Activated CD4-positive, alpha-beta memory T cell treated with anti-CD3 and anti-CD28 coated beads, Interleukin-2, amount 10 ng/mL, durations not matched to agents 7 days and 5 days (primary cell): ENCODE measurements at places on chromosomes 4 and X. TPM values are rescaled to one million over a fixed set of nuclear protein-coding genes. Genes with fewer than 3 reads are reported as not detected.

Gene SPACA5
- total RNA-seq: not detected

Gene TRPC5OS
- total RNA-seq: not detected

Gene ATP2B3
- not detected for total RNA-seq

Gene GABRB1
- not detected for total RNA-seq

Gene AGTR2
- not detected for total RNA-seq

Gene CDS1
- 0.53 TPM for total RNA-seq

Gene VSIG4
- not detected for total RNA-seq

Gene RBM47
- total RNA-seq: 2.2 TPM

Gene P2RY10
- 86.8 TPM for total RNA-seq

Gene DNAAF6
- total RNA-seq: not detected

Gene RHOXF2
- not detected for total RNA-seq

- peak overlapping the region; percentile 77 for H3K27ac ChIP-seq
- peaks cover 73% of the 10 kb centered on the region for H3K36me3 ChIP-seq
- H3K27me3 ChIP-seq: no peaks in the 10 kb centered on the region
- DNase-seq: no peak
- peaks cover 74% of the 10 kb centered on the region for H3K4me1 ChIP-seq
These were observed 46.7 kb downstream of the TMEM156 start for GRCh38 chr4:38985410-38986100.

DNA sequence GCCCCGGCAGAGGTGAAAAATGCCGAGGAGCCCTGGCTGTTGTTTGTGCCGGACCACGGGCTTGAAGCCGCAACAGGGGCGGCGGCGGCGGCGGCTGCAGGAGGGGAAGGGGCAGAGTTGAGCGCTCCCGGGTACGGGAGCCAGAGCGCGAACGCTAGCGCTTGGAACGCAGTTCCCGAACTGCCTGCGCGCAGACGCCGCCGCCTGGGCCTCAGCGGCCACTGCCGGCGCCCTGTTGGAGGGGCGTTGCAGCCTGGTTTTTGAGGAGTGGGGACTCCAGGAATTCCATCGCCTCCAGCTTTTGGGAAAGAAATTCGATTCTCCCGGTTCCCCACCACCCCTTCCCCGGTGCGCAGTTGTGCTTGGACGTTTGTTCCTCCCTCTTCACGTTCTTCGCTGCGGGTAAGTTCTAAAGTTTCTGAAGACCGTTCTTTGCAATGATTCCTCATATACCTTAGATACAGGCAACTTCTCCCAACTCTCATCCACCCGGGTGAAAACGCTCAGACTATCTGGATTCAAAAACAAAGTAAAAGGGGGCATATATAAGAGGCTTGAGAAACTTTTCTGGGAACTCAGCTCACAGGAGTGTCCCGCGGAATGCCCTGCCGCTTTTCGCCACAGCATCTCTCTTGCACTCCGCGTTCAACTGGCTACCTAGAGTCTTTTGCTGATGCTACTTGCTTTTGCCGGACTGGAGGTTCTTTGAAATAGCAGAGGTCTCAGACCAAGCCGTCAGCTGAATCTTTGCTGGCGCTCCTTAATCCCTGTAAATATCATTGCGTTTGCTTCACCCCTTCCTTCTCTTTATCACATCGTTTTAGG is 1.0 kb downstream of the FAT4 start:
- peak overlapping the region; percentile 75 for H3K4me3 ChIP-seq
- H3K27ac ChIP-seq: no peak overlapping the region
- H3K4me1 ChIP-seq: peaks cover 35% of the 10 kb centered on the region

DNA sequence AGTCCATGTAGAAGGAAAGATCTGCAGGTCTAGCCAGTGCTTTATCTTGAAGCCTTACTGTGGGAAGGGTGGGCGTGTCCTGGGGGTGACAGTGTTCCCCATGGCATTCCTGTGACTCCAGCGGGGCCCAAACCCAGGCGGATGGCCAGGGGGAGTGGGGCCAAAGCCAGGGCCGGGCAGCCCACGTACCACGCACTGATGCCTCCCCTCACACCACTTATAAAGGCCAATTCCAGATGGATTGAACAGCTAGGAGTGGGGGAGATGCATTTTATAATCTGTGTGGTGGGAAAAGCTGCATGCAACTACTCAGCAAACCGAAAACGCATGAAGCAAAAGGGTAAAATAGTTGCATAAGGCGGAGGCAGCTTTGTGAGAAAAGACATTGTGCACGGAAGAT is 36.4 kb downstream of the NELFA start:
- H3K27me3 ChIP-seq: no peaks in the 10 kb centered on the region
- H3K4me3 ChIP-seq: no peak overlapping the region
- H3K27ac ChIP-seq: no peak overlapping the region
- H3K36me3 ChIP-seq: peaks cover 89% of the 10 kb centered on the region

- DNase-seq: no peak
- H3K36me3 ChIP-seq: no peaks in the 10 kb centered on the region
- no peaks in the 10 kb centered on the region for H3K27me3 ChIP-seq
- H3K4me3 ChIP-seq: no peak overlapping the region
- no peak overlapping the region for H3K27ac ChIP-seq
- H3K4me1 ChIP-seq: no peaks in the 10 kb centered on the region
These were observed 140.6 kb upstream of the GPC4 start for GRCh38 chrX:133555782-133556458.

- no peak overlapping the region for H3K4me3 ChIP-seq
- peaks cover 21% of the 10 kb centered on the region for H3K4me1 ChIP-seq
- no peak overlapping the region for H3K27ac ChIP-seq
- no peaks in the 10 kb centered on the region for H3K36me3 ChIP-seq
- DNase-seq: no peak
These were observed 51.2 kb upstream of the KLF3 start for GRCh38 chr4:38612646-38613414.

- H3K4me3 ChIP-seq: peak overlapping the region; percentile 85
- H3K27me3 ChIP-seq: no peaks in the 10 kb centered on the region
- H3K27ac ChIP-seq: peak overlapping the region; percentile 98
- DNase-seq: no peak
- H3K4me1 ChIP-seq: peaks cover 72% of the 10 kb centered on the region
These were observed 792 bp downstream of the PPID start for GRCh38 chr4:158722291-158722916.

- peaks cover 29% of the 10 kb centered on the region for H3K4me1 ChIP-seq
- peak; percentile 28 for DNase-seq
These were observed 179.5 kb upstream of the TBL1X start for GRCh38 chrX:9285342-9285771.

GRCh38 chr4:72568959-72569718 is at the start of gene ADAMTS3:
Gene ADAMTS3 (minus strand): TSS chr4:72569221. CDS start chr4:72568762, 459 bp downstream.
- peaks cover 41% of the 10 kb centered on the region for H3K27me3 ChIP-seq
- no peak within 1 kb of the TSS for H3K27ac ChIP-seq
- H3K4me3 ChIP-seq: no peak within 1 kb of the TSS
- no peak for DNase-seq

- H3K27me3 ChIP-seq: no peaks in the 10 kb centered on the region
- H3K36me3 ChIP-seq: peaks cover 31% of the 10 kb centered on the region
- H3K4me3 ChIP-seq: no peak overlapping the region
- no peak overlapping the region for H3K27ac ChIP-seq
These were observed 23.9 kb downstream of the MANBA start for GRCh38 chr4:102736636-102737549.

- H3K27me3 ChIP-seq: no peaks in the 10 kb centered on the region
- no peak for DNase-seq
- H3K4me3 ChIP-seq: no peak overlapping the region
- H3K27ac ChIP-seq: no peak overlapping the region
- H3K4me1 ChIP-seq: no peaks in the 10 kb centered on the region
- no peaks in the 10 kb centered on the region for H3K36me3 ChIP-seq
These were observed 138.6 kb upstream of the SMARCAD1 start for GRCh38 chr4:94068753-94069719.

DNA sequence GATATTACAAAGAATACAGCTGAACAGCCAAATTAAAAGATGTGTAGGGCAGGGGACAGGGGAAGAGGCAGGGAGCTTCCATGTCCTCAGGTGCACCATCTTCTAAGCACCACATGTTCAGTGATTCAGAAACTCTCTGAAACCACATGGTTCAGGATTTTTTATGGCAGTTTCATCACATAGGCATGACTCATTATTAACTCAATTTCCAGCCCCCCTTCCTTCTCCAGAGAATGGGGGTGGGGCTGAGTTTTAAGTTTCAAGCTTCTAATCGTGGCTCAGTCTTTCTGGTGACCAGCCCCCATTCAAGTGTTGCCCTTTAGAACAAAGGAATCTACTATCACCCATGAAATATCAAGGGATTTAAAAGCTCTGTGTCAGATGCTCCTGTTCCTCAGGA is 317.8 kb upstream of the GALNT7 start:
- no peaks in the 10 kb centered on the region for H3K36me3 ChIP-seq
- H3K27ac ChIP-seq: no peak overlapping the region
- no peak for DNase-seq
- no peaks in the 10 kb centered on the region for H3K27me3 ChIP-seq
- H3K4me3 ChIP-seq: no peak overlapping the region

- DNase-seq: no peak
- no peak overlapping the region for H3K27ac ChIP-seq
- H3K4me3 ChIP-seq: no peak overlapping the region
- H3K4me1 ChIP-seq: peaks cover 1% of the 10 kb centered on the region
- no peaks in the 10 kb centered on the region for H3K27me3 ChIP-seq
These were observed 24.7 kb downstream of the SEC24D start for GRCh38 chr4:118810991-118811764.

DNA sequence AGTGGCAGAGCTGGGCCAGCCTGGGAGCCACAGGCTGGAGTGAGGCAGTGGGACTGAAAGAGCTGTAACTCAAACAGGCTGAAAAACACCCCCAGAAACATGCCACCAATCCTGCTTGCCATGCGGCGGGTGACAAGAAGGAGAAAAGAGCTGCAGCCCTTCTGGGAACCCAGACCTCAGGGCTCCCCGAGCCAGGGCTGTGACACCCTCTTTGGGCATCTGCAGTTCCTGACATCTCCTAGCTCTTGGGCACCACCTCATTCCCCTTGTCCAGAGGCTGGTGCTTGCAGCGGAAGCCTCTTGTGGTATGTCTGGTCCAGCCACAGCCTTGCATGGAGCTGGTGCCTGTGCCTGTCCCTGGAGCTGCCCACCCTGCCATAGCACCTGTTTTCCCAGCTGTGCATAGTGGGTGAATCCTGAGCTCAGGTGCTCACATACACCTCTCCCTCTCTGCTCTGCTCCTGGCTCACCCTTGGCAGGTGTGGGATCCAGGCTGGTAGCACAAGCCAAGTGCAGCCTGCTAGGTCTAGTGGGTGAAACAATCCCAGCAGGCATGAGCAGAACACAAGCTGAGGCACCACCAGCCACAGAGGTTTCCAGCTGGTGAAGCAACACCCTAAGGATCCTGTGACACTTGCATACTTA is 149.0 kb downstream of the CXXC4 start:
- H3K27ac ChIP-seq: no peak overlapping the region
- DNase-seq: no peak
- H3K4me1 ChIP-seq: no peaks in the 10 kb centered on the region
- no peaks in the 10 kb centered on the region for H3K36me3 ChIP-seq
- no peak overlapping the region for H3K4me3 ChIP-seq

- H3K4me1 ChIP-seq: no peaks in the 10 kb centered on the region
- no peak overlapping the region for H3K4me3 ChIP-seq
- H3K36me3 ChIP-seq: no peaks in the 10 kb centered on the region
- H3K27me3 ChIP-seq: peaks cover 2% of the 10 kb centered on the region
- no peak overlapping the region for H3K27ac ChIP-seq
These were observed 26.0 kb downstream of the LRIT3 start for GRCh38 chr4:109873791-109874514.

GRCh38 chr4:172410363-172410762 is 597.2 kb downstream of the GALNTL6 start:
- no peak for DNase-seq
- H3K36me3 ChIP-seq: no peaks in the 10 kb centered on the region
- no peak overlapping the region for H3K4me3 ChIP-seq
- no peaks in the 10 kb centered on the region for H3K4me1 ChIP-seq
- no peaks in the 10 kb centered on the region for H3K27me3 ChIP-seq

DNA sequence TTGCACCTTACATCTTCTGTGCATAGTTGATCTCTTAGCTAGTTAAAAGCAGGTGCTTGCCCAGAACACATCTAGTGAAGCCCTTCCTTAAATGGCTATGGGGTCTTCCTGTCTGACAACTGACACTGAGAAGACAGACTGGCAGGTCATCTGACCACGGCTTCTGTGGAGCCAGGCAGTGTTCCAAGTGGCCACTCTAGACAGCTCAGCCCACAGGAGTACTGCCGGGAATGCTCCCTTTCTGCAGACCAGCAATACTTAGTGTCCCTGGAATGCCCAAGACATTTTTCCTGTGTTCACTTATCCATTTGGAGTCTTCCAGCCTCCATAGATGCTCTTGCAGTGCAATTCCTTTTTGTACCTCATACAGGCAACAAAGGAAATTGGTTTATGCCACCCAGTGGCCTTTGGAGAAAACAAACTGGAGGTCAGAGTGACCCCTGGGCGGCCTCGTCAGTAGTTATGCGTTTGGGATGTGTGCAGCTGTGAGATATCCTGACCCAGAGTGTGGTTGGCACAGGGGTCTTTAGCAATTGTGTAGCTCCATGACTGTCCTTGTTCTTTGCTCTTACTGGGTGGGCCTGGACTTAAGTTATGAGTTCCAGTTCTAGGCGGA is 335.5 kb downstream of the ARHGAP10 start:
- no peak for DNase-seq
- no peaks in the 10 kb centered on the region for H3K4me1 ChIP-seq
- peaks cover 26% of the 10 kb centered on the region for H3K36me3 ChIP-seq
- no peak overlapping the region for H3K27ac ChIP-seq

GRCh38 chrX:149205937-149206336 is 299.2 kb downstream of the IDS start:
- H3K4me3 ChIP-seq: no peak overlapping the region
- no peak overlapping the region for H3K27ac ChIP-seq
- no peak for DNase-seq
- H3K27me3 ChIP-seq: no peaks in the 10 kb centered on the region
- no peaks in the 10 kb centered on the region for H3K36me3 ChIP-seq

DNA sequence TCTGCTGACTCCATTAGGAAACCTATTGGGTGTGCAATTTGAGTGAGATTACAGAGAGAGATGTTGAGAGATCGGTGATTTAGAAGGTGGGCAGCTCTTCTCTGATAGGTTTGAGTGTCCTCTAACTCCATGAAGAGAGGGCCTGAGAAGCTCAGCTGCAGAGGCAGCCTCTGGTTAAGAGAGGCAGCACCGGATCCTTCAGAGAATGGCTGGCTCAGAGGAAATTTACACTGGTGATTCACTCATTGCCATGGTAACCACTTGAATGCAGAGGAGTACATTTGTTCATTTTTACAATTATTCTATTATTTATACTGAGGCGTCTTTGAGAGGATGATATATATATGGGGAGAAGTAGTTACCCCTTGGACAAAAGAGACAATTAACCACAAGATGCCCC is 171.7 kb downstream of the PDGFRA start:
- H3K4me3 ChIP-seq: no peak overlapping the region
- H3K27me3 ChIP-seq: no peaks in the 10 kb centered on the region
- no peaks in the 10 kb centered on the region for H3K36me3 ChIP-seq
- no peak for DNase-seq

DNA sequence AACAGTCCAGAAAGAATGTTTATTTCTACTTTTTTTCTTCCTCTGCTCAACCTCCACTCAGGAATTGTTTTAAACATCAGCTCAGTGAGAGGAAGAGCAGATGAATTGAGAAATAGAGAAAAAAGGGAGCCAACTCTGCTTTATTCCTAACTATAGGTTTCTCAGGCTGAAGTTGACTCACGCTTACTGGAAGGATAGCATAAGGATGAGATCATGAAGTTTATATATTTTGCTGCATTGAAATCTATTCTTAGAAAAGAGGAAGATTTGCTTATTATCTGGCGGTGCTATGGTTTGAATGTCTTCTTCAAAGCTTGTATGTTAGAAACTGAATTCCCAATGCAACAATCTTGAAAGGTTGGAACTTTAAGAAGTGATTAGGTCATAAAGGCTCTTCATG is 1673.4 kb upstream of the PCDH7 start:
- no peak overlapping the region for H3K27ac ChIP-seq
- no peak overlapping the region for H3K4me3 ChIP-seq
- no peaks in the 10 kb centered on the region for H3K4me1 ChIP-seq
- H3K27me3 ChIP-seq: no peaks in the 10 kb centered on the region
- no peaks in the 10 kb centered on the region for H3K36me3 ChIP-seq
